Activated CD4-positive, alpha-beta T cell treated with anti-CD3 and anti-CD28 coated beads for 1 hour (primary cell): ENCODE measurements at places on chromosomes 5 and 9.

- DNase-seq, result no peak
Observed at GRCh38 chr5:134018154-134018985, 13.6 kb upstream of the VDAC1 start.

DNA sequence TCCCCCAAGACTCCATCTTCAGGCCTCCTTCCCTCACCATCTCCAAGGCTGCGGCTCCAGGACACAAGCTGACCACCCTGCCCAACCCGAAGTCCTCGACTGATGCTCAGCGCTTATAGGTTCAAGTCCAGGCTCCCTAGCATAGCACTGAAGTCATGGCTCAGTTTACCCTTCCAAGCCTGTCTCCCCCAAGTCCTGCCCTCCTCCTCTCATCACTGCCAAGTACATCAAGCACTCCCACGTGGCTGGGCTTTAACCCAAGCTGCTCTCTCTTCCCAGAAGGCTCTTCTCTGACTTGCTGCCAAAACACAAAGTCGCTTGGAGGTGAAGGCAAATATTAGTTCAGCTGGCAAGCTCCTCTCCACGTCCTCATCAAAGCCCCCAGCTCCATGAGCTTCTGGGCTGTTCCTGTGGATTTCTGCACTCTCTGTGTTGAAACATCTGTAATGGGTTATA lies 22.1 kb upstream of the MARCHF6 start:
- DNase-seq, result no peak

DNA sequence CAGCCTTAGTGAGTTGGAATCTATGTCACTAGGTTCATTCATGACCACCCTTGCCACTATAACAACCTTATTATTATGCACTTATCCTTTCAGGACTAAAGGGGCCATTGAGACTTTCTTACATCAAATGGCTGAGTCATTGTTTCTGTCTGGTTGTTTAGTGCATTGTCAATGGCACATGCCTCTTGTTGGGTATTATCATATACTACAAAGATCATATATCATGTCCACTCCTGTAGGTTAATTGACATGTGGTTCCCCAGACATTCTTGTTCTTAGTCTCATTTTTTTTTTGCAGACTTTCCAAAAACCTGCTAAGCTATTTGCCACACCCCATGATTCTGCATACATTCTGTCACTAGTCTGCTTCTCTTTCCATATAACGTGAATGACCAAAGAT lies 66.7 kb upstream of the PRDM9 start:
- DNase-seq, result no peak

- no peak for DNase-seq
Observed at GRCh38 chr5:139863361-139863760, 67.8 kb downstream of the PSD2 start.

DNA sequence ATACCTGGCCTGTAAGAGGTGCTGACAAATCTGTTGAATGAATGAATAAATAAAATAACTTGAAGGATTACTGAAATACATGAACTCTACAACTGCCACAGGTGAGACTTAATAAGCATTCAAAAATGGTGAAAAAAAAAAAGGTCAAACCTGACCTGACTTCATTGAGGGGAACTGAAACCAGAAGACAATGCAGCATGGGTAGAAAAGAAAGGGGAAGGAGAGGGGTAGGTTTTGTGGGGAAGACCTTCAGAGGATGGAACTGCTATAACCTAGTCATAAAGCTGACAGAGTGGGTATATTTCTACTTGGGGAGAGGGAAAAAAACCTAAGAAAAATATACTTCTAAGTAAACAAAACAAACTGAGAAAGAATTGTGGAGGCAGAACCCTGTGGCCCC lies 56.6 kb downstream of the RASEF start:
- DNase-seq, result no peak

GRCh38 chr9:30773427-30773826 lies 1611.0 kb upstream of the ACO1 start:
- DNase-seq, result no peak

GRCh38 chr9:33429256-33429985 lies 18.0 kb downstream of the AQP3 start:
- no peak for DNase-seq
